ENCODE measurements at places on chromosomes 5 and 9.

GRCh38 chr5:2204366-2205184 is 321.9 kb upstream of the IRX4 start:
- no peak for DNase-seq

DNA sequence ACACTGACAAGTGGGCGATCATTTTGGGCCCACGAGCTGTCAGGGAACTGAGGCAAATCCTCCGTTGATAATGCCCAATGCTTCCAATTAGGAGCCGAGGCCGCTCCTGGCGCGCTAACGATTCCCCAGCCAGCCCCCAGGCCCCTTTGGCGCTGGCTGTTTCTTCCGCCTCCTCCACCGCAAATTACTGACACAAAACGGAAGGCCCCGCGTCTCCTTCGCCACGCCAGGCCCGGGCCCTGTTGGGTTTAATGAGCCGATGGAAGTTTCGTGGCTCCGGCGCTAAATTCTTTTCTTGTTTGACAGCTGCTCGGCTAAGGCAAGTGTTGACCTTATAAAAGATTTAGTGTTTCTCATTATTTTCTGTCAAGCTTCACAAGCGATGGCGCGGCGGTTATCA is 25.7 kb upstream of the BARHL1 start:
- no peak for DNase-seq

GRCh38 chr9:112631313-112632070 is 86.4 kb downstream of the INIP start:
- DNase-seq: no peak

DNA sequence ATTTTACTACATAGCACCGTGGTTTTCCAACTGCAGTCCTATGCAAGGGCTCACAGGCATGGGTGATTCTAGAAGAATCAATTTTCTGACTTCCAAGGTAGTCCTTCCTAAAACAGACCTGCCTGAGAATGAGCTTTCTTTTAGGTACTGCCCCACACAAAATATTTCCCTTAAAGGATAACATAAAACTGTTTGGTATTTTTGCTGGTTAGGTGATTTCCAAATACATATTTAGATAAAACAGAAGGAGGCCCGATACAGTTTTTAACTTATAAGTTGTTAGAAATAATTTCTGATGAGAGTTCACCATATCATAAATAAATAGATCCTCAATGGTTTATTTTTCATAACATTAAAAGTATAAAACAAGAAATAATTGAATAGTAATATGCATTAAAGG is 46.4 kb downstream of the COX7C start:
- no peak for DNase-seq

GRCh38 chr9:111799915-111800526 is 5.3 kb upstream of the SHOC1 start:
- no peak for DNase-seq

DNA sequence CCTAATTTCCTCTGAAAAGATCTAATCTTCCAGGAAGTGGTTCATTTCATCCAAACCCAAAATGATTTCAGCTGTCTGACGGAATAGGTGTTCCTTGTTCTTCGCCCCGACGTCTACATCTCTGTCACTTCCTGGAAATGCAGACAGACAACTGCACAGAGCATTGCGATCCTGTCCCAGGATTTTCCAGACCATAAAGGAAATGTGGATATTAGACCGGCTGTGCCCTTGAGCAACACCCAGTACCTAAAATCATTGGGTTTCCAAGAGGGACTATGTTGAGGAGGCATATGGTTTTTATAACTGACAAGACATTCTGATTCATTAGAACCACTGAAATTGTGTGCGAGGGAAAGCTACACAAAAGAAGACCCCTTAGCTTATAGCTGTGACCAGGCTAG is 74.2 kb downstream of the MSX2 start:
- no peak for DNase-seq

DNA sequence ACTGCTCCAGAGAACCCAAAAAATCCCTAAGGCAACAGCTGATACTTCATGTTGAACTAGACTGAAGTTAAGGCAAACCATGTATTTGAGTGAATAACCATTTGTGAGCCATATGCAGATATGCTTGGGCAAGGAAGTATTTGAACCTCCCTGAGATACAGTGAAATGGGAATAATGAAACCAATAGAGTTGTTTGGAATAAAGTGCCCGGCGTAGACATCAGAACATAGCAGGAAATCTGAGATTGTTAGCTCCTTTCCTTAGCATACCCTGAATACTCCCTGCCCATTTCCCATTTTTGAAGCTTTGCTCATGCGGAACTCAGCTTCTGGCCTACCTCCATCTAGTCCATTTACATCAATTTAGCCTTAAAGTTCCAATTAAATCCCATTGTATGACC is 611.9 kb downstream of the EFNA5 start:
- DNase-seq: no peak

GRCh38 chr5:179228341-179229121 is 116.7 kb downstream of the ADAMTS2 start:
- DNase-seq: peak; percentile 4

DNA sequence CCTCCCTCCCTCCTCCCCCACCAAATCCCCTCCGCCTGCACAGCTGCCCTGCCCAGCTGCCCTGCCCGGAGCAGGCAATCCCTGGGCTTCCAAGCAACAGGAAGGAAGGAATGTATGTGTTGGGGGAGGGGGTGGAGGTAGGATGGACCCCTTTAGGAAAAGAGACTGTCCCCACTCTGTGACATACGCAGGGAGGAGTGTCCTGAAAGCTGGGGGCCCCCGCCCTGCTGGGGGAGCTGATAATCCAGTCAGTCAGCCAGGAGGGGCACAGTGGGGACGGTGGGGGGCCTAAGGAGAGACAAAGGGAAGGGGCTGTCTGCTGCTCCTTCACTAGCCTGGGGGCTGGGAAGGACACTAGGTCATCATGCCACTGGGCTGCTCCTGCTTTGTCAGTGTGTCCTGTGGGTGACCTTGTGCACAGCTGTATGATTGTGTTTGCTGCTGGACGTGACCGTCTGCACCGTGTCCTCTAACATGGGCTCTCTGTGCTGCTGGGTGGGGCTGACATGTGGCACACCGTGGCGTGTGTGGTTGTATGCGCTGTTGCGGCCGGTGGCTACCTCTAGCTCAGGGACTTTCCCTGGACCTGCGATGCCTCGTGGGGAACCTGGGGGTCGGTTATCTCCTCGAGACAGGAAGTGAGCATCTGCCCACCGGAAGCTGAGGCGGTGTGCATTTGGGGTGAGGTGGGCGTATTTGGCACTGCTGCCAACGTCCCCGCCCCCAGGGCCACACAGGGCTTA is 3.0 kb downstream of the N4BP3 start:
- peak; percentile 56 for DNase-seq

GRCh38 chr5:42655982-42656650 is 100.5 kb upstream of the CCDC152 start:
- no peak for DNase-seq

GRCh38 chr5:36655161-36655560 is 48.8 kb downstream of the SLC1A3 start:
- DNase-seq: no peak

GRCh38 chr5:98461485-98461884 is 312.0 kb upstream of the RGMB start:
- no peak for DNase-seq

GRCh38 chr9:69817202-69817601 is 3.4 kb upstream of the CFAP95 start:
- DNase-seq: no peak

GRCh38 chr5:160511280-160511929 is 89.8 kb downstream of the PTTG1 start:
- no peak for DNase-seq

DNA sequence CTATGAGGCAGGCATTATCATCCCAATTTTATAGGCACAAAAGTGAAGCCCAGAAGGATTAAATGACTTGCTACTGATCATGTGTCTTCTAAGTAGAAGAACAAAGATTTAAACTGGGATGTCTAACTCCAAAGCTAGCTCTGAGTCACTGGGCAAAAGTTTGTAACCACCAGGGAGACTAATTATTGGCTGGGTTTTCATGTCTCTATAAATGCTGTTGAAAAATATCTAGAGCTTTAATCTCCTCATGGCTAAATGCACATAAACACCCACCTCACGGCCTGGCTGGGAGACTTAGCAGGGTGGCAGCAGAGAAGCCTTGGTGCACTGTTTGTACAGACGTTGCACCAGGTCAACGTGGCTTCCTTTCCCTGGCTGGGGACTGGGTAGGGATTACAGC is 144.6 kb downstream of the MELK start:
- DNase-seq: no peak

DNA sequence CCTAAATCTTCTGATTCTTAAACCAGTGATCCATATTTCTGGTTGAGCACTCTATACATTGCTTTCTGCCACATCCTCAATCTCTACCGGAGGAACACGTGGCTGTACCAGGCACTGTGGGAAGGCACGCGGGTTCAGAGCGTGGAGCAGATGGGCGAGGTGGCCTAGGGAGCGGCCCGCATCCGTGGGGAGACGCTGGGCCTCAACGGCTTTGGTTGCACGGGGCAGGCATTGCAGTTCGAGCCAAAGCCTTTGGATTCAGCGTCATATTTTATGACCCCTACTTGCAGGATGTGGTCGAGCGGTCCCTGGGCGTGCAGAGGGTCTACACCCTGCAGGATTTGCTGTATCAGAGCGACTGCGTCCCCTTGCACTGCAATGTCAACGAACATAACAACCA is 197.2 kb upstream of the RGMB start:
- DNase-seq: no peak

- no peak for DNase-seq
These were observed 30.4 kb downstream of the RASGRF2 start for GRCh38 chr5:80990527-80990926.

DNA sequence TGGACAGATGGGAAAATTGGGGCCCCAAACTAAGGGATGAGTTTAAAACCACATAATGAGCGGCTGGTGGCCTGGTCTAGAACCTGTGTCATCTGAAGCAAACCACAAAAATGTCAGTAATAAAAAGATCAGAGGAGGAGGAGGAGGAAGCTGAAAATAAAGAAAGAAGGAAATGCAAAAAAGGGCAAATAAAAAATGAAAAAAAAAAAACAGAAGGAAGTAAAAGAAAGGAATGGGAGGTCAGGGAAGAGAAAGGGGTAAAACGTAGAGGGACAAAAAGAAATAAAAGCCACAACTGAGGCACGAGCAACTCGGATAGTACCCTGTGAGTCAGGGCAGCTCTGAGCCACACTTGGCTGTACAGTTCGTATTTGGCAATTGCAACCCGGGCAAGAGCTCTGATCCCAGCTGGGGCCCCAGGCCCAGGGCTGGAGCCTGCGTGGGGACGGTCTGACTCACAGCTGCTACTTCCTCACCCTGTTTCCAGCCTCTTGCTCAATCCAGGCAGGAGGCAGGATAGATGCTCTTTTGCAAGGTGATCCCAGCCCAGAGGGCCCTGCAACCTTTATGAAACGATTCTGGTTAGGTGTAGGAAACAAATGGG is 137.9 kb upstream of the TRIM32 start:
- peak; percentile 61 for DNase-seq

DNA sequence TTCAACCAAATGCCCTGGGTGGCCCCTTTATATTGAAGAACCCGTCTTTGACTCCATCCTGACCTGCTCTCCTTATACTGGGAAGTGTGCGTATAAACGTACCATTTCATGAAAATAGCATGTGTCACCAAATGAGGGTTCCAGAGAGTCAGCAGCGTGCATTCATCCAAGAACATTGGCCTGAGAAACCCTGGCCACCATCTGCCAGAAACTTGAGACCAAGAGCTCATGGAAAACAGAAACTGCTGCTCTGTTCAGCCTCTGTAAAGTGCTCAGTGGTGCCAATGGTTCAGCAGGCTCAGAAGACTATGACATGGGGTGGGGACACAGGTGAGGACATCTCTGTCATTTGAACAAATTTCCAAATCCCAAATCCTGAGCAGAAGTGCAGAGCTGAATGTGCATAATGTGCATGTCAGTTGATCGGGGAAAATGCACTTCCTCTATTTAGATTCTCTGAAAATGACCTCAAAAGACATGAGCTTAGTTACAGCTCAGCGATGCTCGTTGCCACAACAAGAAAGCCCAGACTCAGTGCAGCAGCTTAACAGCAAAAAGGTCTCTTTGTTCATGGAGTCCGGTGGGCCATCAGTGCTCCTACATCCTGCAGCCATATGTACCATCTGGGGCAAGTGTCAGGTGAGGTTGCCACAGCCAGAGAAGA is 176.1 kb downstream of the ATPSCKMT start:
- no peak for DNase-seq
